Subcutaneous adipose tissue (tissue), 4 donors: ENCODE measurements at places on chromosomes 1 and 21. TPM values are rescaled to one million over a fixed set of nuclear protein-coding genes. Genes with fewer than 3 reads are reported as not detected.

Gene CD244
- 0.88 TPM for total RNA-seq

Gene CD1D
- total RNA-seq = 0.38 TPM

Gene KCNJ9
- not detected for total RNA-seq

Gene NEXN
- 21.7 TPM for total RNA-seq

Gene ESPN
- total RNA-seq = 0.22 TPM

Gene FALEC
- not detected for total RNA-seq

Gene AGMAT
- total RNA-seq = not detected

Gene IVNS1ABP
- 106 TPM for total RNA-seq

Gene AGTRAP
- total RNA-seq = 82.3 TPM

Gene MCOLN2
- total RNA-seq = not detected

Gene NUP210L
- not detected for total RNA-seq

Gene RWDD3
- 13.4 TPM for total RNA-seq
